ENCODE measurements at places on chromosomes 4 and X.

GRCh38 chrX:19627081-19627480 is 111.8 kb upstream of the MAP3K15 start:
- no peak for DNase-seq

DNA sequence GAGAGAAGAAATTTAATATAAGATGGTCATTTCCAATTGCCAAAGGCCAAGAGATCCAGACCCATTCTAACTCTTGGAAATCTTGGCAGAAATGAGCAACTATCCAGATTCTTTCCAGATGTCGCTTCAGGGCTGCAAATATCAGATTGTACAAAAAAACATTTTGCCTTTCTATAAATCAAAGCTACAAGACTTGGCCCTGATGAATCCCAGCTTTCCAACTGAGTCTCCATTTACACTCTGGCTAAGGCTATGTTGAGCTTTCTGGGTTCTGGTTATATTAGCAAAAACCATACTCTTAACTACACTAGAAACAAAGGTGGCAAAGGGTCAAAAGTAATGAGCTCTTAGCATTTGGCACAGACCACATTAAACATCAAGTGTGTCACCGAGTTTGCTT is 345.8 kb downstream of the OPHN1 start:
- DNase-seq, result no peak

DNA sequence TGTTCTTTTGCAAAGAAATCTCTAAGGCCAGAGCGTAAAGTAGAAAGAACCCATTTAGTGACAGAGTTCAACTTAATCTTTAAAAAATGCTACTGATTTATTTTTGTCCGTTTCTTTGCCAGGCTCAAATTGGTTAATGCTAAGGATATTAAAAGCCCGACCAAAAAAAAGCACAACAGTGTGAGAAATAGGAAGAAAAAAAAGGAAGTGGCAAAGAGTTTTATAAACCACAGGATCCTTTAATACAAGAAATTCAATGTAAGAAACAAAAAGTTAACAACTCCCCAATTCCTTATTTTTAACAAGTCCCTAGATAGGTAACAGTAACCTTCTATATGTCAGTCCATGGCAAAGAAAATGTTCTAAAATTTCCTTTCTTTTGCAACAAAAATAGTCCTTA is 480.4 kb downstream of the ACTRT1 start:
- DNase-seq, result no peak

GRCh38 chrX:150847088-150847487 is 51.4 kb downstream of the CD99L2 start:
- DNase-seq, result no peak

DNA sequence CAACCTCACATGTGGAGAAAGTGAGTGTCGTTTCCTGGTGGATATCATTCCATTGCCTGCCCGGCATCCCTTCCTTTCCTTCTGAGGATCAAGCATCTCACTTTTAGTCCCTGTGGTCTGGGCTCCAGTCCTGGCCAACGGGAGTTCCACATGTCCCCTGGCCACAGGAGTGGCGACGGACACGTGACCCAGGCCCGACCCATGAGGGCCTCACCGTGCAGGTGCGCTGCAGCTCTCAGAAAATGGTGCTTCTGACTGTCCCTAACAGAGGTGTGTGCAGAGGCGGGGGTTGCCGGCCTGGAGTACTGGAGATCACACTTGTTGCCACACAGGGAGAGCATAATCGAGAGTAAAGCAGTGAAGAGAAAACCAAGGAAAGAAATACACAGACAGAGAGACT is 476.9 kb upstream of the FRG1 start:
- DNase-seq, result no peak

GRCh38 chr4:61918987-61919386 is 718.9 kb downstream of the ADGRL3 start:
- no peak for DNase-seq

DNA sequence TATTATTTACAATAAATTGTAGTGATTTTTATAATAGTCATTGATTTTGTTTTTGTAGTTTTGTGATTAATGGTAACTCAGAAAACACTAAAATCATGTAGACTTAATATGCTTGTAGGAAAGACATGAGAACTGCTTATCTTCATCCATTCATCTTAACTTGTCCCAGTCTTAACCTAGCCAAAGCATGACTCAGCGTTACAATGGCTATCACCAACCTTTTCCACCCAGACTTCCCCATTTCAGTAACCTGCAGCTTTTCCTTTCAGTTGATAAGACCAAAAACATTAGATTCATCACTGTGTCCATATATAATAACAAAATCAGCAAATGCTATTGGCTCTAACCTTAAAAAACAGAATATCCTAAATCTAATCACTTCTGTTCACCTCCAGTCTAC is 106.2 kb upstream of the KLF8 start:
- no peak for DNase-seq

GRCh38 chrX:154800478-154801210 is 4.6 kb downstream of the MPP1 start:
- DNase-seq, result no peak

DNA sequence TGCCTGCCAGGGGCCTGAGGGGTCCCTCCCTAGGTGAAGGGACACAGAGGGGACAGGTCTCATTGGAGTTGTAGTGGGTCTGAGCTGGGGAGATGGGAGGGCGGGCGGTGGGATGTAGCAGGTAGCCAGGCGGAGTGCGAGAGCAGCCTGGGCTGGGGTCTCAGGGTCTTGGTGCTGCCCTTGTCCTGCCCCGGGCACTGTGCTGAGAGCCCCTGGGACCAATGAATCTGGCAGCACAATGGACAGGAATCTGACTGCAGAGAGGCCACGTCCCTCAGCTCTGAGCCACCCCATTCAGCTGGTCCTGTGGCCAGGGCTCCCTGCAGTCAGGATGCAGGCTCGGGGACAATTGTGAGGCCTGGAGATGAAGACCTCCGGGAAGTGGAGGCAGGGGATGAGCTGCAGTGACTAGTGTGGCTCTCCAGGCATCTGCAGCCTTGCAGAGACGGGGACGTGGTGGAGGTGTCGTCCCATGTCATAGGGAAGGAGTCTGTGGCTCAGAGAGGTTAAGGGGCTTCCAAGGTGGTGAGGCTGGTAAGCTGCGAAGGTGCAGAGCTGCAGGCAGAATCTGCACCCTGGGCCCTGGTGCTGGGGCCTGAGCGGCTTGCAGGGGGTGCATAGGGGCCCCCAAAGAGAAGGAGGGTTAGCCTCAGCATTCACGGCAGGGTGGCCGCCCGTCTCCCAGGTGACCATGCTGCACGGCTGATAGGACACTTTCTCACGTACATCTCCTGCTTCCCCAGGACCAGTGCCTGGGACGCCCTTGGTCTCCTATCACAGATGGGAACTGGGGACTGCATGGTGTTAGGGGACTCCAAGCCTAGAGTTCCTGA is 20.6 kb downstream of the NSG1 start:
- DNase-seq, result no peak

GRCh38 chr4:151641167-151641566 is 119.6 kb downstream of the GATB start:
- no peak for DNase-seq

GRCh38 chr4:5746829-5747737 is 36.1 kb downstream of the EVC start:
- DNase-seq, result no peak

- no peak for DNase-seq
These were observed 46.5 kb downstream of the REPS2 start for GRCh38 chrX:16992951-16993350.

- peak; percentile 49 for DNase-seq
These were observed 32.1 kb upstream of the MTNR1A start for GRCh38 chr4:186587416-186588018.

DNA sequence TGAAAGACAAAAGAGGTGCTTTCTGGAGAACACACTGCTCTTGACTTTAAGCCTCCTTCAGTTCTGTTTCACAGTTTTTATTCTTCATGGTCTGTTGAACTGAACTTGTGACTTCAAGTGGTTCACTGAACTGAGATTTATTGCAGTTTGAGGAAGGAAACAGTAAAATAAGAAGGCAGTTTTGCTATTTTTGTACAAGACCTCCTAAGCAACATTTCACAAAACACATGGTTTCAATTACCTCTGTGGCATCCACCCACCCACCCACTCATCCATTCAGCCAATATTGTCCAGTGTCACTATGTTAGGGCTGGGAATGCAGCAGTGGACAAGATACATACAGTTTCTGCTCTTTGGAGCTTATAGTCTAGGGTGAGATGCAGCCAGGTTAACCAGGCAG is 131.3 kb downstream of the IL1RAPL2 start:
- no peak for DNase-seq

DNA sequence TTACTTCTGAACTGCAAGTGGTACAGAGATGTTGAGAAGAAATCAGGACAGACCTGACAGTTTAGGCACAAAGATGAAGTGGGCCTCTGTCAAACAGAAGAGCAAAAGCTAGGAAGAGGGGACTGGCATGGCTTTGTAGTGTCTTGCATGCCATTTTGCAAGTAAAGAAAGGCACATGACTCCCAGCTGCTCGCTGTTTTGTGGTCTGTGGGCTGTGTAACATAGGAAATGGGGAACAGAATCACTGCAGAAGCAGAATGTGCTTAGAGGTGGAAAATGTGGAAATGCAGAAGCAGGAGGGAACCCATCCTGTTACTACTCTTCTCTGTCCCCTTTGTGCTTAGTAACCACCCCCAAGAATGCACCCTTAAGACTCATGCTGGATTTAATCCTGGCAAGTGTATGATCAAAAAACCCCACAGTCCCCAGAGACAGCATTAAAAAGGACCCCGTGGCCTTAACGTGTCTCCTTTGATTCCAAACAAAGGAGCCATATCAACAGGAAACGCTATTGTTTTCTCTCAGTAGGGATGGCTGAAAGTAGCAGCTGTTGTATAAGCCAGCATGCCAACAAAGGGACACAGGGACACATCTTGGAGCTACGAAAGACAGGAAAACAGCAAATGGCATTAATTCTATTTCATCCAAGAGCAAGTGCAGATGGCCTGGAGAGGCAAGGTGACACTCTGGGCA is 177.6 kb upstream of the GLRA2 start:
- no peak for DNase-seq

DNA sequence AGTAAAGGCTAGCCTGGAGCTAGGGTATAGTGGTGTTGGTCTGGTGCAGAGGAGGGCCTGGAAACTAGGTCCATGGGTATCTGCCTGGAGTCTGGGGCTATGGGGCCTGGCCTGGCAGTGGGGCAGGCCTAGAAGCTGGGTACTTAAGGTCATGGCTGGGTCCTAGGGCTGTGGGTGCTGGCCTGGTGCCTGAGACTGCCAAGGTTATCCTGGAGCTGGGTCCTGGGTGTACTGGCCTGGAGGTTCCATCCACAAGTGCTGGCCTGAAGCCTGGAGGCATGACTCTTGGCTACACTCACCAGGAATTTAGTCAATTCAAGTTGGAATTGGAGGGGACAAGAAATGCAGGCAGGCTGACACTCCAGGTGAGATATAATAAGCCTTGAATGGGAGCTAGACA is 108.4 kb upstream of the ZCCHC13 start:
- no peak for DNase-seq

DNA sequence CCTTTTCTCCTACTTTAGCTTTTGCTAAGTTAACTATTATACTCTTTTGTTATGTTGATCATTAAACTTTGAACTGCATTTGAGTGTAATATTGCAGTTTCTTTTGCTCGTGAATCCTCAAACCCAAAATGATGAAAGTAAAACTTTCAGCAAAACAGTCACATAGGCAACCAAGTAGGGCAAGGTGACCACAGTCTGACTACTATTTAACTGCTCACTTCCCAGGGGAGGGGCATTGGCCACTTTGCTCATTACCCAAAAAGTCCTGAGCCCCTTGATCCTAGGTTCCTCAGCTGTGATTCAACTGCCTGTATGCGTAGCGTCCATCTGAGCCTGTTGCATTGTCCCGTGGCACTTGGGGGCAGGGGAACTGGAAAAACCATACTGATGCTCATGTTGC is 17.0 kb downstream of the RBMX2 start:
- no peak for DNase-seq

- no peak for DNase-seq
These were observed 22.2 kb downstream of the PDGFC start for GRCh38 chr4:156949373-156949814.
